ENCODE measurements at places on chromosomes 4 and X.

DNA sequence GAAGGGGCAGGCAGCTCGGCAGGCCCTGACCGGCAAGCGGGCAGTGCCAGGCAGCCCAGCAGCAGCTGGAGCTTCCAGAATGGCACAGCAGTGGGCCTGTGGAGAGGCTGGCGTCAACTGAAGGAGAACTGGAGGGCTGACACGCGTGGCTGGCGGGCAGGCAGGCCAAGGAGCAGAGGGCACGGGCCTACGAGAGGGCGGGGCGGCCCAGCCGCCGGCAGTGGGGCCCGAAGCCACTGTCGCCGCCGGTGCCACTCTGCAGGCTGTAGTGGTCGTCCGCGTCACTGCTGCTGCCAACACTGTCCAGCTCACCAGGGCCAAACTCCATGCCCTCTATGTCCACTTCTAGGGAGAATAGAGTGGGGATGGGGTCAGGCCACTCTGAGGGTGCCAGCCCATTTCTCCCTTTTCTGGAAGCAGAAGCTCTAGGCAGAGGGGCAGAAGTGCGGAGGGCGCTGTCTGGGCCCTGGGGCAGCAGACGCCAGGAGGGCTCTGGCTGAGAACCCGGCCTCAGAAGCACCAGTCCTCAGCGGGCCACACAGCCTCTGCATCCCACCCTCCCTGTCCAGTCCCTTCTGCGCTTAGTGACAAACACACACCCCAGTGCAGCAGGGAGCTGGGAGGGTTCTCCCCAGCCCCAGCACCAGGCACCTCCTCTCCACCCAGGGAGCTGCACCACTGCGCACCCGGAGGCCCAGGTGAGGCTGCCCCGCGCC, 8.6 kb upstream of the HAUS3 start:
- no peak for DNase-seq

DNA sequence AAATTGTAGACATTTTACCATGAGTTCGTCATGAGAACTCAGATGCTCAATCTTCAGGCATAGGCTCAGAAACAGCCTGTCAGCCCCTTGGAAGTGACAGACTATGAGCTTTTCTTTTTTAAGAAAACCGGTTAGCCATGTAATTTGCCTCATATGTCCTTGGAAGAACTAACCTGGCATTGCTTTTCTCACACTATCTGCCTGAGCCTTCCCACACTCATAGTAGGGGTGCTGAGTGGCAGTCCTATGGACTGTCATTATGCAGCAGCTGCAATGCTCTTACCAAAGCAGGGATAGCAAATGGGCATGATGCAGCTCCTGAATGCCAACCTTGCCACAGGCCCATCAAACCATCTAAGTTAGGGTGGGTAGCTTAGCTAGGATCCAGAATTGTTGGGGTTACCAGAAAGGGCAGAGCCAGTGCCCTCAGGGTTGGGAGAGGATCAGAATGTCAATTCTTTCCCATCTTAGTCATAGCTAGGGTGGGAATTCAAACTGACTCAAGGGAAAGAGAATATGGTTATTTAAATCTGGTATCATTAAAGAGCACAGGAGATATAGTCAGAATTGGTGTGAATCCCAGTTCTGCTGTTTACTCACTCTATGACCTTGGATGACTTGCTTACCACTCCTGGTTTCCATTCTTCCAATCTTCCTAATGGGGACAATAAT, 230.6 kb upstream of the CPEB2 start:
- DNase-seq = no peak

DNA sequence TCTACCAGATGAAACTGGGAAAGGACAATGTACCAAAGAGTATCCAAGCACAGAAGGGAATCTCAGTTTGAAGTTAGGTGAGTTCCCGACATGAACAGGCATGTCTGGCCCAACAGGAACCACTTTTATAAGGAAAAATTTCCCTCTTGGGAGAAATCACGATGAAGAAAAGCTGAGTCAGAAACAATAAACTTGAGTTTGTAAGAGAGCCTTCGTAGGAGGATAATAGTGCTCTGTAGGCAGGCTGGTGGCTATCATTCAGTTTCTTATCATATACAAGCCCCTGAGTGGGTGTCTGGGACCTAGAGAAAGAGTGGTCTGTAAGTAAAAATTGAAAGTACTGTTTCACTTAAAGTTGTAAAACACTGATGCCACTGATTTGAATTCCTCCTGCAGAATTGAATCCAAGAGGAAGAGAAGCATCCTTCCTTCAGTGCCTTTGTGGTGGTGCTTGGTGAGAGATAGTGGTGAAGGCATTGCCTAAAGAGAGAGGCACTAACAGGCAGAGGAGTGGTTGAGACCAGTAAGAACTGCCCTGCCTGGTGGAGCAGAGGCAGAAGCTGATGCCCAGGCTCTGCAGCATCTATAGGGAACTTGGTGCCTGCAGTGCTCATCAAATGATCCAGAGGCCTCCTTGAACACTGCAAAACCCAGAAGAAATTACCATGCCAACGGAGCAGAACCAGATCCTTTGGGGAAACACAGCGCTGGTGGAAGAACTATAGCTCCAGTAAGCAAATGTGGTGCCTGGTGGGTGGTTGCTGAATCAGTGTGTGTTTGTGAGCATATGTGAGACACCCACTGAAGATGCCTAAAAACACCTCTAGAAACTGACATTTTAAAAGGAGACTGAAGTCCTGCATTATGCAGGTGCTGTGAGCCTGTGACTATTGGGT, 31.7 kb upstream of the METAP1 start:
- no peak for DNase-seq

DNA sequence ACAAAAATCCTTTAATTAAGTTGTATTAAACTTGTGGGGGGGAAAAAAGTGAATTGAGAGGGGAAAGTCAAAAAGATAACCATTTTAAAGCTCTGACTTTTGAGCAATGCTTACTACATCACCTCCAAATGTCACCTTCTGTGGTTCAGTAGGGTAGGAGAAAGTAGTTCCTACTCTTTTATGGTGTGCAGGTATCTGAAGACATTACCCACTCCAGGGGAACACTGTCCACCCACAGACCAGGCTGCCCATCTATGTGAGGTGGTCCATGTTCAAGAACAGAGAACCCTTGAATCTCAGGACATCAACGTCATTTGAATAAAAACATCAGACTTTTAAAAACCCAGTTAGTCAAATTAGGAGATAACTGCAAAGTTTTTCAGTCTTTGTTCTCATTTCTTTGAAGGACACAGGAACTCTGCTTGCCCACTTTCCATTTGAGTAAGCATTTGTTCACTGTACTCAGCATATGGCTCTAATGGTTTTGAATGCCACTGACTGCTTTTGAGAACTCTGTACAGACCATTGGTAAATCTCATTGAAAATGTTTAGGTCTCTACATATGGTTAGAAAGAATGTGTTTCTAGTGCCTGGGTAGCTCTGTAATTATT, 18.4 kb downstream of the NMU start:
- DNase-seq = no peak

GRCh38 chr4:65805936-65806335, 135.6 kb upstream of the EPHA5 start:
- DNase-seq = no peak

DNA sequence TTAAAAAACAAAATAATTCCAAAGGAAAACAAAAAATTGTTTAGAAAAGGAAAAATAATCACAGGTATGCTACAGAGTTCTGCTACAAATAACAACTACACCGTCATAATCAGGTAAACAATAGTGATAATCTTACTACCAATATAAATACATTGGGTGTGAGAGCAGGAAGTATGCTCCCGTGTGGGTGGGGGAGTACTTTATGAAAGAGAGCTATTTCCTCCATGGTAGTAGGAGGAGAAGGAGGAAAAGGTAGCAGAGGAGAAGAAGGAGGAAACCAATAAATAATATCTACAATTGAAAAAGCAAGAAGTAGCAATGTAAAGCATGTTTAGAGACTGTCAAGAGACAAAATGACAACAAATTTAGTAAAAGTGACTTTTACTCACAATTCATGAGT, 35.1 kb downstream of the TEC start:
- DNase-seq = no peak

GRCh38 chr4:83267830-83268475, 16.6 kb downstream of the COQ2 start:
- DNase-seq = no peak

DNA sequence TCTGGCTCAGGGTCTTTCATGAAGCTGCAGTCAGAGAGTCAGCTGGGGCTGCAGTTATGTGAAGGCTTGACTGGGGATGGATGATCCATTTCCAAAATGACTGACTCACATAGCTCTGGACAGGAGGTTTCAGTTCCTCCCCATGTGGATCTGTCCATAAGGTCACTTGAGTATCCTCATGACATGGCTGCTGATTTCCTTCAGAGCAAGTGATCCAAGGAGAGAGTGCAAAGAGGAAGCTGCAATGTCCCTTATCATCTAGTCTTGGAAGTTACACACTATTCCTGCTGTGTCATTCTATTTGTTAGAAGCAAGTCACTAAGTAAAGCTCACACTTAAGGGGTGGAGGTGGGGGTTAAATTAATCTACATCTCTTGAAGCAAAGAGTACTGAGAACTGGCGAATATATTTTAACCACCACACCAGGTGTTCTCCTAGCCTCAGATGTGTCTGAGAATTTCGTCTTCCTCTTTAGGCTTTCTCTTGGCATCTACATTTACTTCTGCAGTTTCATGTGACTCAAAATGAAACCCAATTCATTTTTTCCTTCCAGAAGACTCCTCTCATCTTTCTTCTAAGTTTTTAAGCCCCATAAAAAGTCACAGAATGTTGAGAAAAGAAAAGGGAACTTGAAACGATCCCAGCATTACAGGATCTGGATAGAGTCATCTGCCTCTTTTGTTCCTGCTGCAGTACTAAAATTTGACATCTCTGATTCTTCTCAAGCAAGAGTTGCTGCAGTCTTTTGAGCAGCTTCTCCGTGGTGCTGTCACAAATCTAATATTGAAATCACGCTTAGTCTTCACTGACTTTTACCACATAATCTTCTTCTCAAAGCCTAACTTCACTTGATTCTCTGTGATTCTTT, 3.8 kb upstream of the GRPR start:
- DNase-seq = peak; percentile 73

DNA sequence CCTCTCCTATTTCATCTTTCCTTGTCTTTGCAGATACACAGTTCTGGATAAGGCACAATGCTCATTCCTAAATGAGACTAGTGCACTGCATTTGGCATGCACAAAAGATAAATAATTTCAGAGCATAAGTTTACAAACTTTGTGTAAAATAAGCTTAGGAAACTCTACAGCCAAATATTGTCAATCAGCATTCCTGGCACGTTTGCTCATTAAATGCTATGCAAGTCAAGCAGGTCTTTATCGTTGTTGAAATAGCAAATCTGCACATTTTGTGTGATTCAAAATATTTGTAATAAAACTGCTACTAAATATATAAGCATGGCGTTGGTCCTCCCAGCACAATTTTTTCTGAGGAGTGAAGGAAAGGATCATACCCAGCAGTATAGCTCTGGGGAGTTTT, 322.1 kb upstream of the NOCT start:
- DNase-seq = no peak

DNA sequence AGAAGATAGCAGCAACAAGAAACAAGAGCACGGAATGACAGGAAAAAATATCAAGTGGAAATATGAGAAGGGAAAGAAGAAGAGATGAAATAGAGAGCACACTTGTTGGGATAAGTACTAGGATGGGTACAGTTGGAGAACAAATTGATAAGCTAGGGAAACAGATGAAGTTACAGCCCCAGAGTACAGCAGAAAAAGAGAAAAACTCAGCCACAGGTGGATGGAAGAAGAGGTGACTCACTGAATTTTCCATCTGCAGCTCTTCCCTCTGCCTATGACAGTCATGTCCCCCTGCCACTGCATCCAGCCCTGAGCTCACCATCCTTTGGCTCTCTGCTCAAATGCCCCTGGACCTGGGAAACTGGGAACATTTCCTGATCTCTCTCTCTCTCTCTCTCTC, 209.0 kb downstream of the BCOR start:
- DNase-seq = no peak

GRCh38 chr4:87620491-87620890, 12.2 kb downstream of the DSPP start:
- DNase-seq = no peak

DNA sequence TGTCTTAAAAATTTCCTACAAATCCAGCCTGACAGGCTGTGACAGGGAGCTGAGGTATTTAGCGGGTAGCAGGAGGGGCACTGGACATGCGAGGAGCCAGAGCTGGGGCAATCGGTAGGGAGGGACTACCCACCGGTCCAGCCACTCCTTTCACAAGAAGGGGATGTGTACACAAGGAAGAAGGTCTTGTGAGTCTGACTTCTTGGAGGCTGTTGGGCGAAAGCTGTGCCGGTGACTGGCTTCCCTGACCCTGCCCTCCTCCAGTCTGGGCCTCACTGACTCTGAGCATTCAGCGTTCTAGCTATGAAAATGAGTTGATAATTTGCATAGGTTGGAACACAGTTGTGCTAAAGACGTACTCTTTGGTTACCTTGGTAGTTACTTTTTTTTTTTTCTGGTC, 12.7 kb upstream of the CXCL8 start:
- DNase-seq = no peak

- no peak for DNase-seq
Measured at GRCh38 chrX:103742339-103742738, 31.6 kb downstream of the TMEM31 start.

DNA sequence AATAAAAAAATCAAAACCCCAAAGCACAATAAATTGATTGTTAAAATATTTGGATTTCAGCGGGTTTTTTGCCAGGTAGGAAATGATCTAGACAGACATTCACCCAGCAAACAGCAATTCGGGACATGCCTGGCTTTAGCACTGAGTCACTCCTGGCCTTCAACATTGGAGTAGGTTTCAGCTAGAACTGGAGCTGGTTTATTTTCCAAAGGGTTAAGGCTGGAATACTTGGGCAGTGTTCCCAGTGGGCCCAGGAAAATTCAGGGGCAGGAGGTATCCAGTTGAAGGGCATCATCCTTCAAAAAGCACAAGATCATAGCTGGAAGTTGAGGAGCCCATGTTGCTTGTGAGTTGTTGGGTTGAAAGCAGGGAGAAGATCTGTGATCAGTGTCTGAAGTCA, 41.0 kb downstream of the TXLNG start:
- DNase-seq = no peak

DNA sequence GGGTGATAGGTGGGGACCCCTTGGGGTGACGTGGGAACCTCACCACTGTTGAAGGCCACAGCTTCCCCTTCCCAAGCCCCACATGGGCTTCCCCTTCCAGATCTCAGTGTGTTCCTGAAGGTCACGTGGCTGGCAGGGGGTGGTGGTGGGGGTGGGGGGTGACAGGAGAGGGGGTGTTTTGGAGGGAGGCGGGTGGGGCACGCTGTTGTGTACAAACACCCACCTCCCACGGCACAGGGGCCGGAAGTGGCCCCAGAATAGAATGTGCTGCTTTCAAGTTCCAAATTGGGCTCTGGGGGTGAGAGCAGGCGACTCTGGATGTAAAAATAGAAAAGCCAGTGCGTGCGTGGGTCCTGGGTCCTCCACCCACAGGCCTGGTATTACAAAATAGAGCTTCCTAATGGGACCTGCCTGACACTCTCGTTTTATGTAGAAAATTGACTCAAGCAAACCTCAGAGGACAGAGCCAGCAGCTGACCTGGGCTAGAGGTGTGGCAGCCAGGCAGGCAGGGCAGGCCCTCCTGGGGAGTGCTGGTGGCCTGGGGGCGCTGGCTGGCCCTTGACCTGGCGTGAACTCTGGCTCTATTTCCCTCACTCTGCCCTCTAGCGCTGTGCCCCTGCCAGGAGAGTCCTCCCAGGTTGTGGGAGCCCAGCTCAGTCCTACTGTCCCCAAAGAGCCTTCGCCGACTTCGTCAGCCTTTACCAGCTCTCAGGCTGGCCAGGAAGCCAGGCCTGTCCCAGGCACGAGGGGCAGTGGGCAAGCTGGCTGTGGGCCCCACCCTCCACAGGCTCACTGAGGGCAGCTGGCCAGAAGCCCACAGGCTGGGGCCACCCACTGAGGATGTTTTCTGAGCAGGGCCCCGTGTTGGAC, 5.4 kb upstream of the SH3BP2 start:
- DNase-seq = peak; percentile 83
